ENCODE measurements at places on chromosomes 5 and 9.

GRCh38 chr9:114693248-114693855 is 11.4 kb upstream of the TEX48 start:
- no peak for DNase-seq

GRCh38 chr5:95761771-95762651 is 30.9 kb downstream of the RHOBTB3 start:
- DNase-seq: no peak

DNA sequence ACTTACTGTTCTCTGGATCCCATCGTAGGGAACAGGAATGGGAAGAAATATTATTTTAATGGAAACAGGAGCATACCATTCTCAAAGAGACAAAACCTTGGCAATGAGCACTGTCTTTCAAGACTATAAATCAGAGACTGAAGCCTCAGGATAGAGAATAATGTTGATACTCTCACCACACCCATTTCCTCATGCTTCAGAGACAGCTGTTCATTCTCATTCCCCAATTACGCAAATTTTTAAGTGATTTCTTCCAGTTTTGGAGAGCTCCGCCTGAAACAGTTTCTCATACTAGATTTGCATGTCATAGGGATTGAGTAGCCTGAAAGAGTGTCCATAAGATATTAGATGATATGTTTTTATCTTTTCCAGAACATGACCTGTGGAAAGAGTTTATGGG is 290.5 kb upstream of the RASA1 start:
- DNase-seq: no peak

DNA sequence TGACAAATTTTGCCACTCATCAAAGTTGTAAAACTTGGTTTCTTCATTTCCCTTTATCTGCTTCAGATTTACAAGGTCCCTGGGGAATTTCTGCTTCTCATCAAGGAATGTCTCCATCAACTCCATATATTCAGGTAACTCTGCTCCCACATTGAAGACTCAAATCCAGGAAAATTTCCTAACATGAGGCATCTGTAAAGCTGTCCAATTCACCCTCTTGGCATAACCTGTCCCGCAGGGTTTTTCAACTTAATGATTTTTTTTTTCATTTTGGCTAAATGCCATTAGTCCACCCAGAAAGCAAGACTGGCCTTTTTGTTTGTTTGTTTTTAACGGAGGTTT is 50.2 kb upstream of the SLC30A5 start:
- no peak for DNase-seq

GRCh38 chr5:155807884-155808576 is 518.9 kb upstream of the SGCD start:
- DNase-seq: no peak

DNA sequence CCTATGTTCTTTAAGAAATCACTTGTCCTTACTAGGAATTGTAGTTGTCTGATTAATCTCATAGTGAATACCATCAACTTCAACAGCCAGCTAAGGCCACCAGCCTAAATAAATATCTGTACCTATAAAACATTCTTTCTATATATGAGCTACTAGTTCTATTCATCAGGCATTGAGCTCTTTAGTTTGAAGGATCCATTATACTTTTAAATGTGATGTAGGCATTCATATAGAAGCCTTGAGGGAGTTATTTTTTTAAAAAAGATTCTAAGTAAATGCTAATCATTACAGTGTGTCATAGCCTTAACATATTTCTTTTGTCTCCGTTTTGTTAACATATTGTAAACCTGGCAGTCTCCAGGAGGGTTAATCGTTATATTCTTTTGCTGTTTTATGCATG is 838.3 kb downstream of the PTPRD start:
- DNase-seq: no peak

DNA sequence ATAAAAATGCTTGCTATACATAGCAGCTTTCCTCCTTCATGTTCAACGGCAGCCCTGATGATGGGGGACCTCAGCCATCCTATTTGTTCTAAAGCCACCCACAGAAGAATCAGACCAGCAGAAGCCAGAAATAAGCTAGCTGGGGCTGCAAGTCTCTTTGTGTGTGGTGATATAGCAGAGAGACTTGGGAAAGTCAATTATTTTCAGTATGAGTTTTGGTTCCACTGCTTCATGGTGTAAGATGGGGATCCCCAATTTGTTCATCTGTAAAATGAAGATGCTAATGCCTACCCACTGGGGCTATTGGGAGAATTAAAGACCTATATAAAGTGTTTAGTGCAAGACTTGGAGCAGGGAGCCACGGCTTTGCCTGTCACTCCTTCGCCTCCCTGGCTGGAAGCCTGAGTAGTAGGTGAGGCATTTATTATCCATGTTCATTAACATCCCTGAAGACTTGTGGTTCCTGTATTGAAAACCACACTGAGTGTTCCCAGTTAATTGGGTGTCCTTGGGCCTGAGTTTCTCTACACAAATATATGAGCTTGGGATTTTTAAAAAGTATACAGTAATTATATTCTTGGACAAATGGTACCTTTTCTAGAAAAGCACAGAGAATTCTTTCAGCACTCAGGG is 210.1 kb upstream of the SLC24A2 start:
- peak; percentile 17 for DNase-seq

DNA sequence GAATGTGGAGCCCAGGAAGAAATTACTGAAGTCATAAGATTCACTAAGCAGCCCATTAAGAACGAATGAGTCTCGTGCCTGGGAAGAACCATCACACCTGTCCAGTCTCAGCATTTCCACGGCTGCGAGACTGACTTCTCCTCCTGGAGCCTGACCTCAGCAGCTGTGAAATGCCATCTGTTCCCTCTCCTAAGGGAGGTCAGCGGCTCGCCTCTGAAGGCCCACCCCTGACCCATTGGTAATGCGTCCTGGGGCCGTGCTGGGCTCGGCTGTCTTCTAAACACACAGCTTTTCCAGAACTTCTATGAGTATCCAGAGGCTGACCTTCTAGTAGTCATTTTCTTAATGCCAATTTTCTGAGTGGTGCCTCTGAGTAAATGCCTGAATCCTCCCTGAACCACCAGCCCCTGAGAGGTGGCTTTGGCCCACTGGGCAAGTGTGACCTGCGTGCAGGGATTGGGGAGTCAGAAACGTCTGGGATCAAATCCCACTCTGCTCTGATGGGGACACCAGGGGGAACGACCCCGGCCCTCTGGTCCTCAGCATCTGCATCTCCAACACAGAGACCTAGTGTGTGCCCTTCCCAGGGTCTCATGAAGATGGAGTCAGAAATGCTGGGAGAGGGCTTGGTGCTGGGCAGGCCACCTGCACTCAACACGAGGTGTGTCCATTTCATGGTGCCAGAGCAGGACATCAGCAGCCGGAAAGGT is 5.7 kb downstream of the SLC6A3 start:
- no peak for DNase-seq

- DNase-seq: no peak
These were observed 894 bp downstream of the FST start for GRCh38 chr5:53481159-53481886.

- no peak for DNase-seq
These were observed 33.8 kb downstream of the GPBP1 start for GRCh38 chr5:57207681-57208080.

All from activated T-cell treated with anti-CD3 and anti-CD28 coated beads, Interleukin-2, amount 50 U/mL, for 72 hours (primary cell).